ENCODE measurements at places on chromosomes 16 and 17.

DNA sequence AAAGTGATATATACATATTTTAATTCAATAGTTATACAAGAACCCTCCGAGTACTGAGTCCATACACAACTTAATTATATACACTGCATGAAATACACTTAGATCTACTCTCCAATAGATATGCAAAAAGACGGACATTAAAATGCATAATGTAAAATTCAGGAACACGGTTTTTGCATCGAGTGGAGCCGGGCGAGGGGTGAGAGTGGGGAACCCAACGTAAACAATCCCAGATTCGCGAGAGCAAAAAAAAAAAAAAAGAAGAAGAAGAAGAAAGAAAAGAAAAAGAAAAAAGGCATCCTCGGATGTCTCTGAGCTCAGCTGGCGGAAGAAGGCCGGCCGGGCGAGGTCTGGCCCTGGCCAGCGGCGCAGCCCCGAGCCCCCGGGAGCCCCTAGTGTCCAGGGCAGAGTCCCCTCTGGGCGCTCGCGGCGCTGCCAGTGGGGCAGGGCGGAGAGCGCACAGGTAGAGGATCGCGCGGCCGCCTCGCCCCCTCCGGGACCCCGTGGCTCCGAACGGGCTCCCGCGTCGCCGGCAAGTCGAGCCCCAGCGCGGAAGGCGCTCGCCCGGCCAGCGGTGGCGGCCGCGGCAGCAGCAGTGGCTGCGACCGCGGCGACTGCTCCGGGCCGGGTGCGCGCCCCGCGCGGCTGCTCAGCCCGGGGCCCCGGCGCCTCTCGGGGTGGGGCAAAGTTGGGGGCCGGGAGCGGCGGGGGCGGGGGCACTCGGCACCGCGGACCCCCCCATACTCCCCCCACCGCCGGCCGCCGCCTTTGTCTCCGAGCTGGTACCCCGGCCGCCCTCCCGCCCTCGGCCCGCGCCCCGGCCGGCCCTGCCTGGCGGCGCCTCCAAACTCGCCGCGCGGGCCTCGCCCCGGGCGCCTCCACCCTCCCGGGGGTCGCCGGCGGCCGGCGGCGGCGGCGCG, 9.6 kb upstream of the ZFHX3 start:
- DNase-seq = no peak

- no peak for DNase-seq
Observed at GRCh38 chr16:57058291-57058861, 34.0 kb upstream of the CPNE2 start.

- DNase-seq = no peak
Observed at GRCh38 chr16:71670537-71670936, 44.6 kb downstream of the MARVELD3 start.

- DNase-seq = no peak
Observed at GRCh38 chr16:89442588-89442987, 47.8 kb downstream of the ANKRD11 start.
